ENCODE measurements at places on chromosomes 16 and 17.

DNA sequence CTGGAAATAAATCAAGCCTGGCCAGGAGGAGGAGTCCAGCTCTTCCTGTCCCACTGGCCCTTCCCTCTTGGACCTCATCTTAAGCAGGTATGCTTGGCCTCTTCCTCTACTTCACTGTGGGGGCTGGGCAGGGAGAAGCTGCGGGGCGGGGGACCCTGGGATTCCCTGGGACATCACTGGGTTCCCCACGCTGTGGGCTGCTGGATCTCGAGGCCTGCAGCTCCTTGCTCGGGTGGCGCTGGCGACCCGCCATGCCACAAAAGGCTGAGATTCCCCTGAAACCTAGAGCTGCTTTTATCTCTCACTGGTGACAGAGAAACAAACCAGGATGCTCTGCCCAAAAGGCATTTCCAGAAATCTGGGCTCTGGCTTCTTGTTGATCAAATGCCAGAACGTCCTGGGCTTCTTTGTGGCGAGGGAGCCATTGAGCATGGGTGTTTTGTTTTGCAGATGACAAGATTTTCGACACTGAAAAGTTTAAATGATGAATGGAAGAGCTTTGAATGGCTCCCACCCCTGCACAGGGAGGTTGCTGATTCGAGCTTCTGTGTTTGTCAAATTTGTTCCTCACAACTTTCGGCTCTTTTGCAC, 8.6 kb upstream of the PGS1 start:
- DNase-seq: no peak

DNA sequence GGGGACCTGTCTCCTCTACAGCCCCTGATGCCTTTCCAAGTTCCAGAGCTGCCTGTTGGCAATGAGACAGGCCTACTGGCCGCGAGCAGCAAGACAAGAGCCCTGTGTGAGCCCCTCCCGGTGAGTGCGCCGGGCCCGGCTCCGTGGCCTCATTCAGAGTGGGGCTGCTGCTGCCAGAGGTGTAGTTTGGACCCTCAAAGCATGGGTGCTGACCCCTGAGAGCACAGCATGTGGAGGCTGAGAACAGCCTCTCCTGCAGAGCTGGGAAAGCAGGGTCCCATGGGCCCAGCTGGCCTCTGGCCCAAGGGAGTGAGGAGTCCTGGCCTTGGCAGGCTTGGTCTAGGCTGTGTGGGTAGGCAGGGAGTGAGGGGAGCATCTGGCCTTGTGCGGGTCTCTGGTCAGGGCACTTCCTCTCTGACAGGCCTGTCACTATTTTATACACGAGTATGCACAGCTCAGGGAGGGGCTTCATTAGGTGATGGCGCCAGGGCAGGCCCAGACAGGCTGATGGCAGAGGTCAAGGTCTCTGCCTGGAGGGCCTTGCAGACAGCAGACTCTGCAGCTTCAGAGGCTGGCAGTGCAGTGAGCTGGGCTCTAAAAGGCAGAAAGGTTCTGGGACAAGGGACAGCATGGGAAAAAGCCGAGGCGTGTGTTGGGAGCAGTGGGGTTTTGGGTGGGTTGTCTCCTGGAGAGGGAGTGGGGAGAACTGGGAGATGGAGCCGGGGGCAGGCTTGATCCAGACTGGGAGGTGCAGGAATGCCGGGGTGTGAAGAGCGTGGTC, 43.4 kb downstream of the ADCY7 start:
- no peak for DNase-seq

- DNase-seq: peak; percentile 85
These were observed 6.3 kb upstream of the RAB37 start for GRCh38 chr17:74730491-74731346.

DNA sequence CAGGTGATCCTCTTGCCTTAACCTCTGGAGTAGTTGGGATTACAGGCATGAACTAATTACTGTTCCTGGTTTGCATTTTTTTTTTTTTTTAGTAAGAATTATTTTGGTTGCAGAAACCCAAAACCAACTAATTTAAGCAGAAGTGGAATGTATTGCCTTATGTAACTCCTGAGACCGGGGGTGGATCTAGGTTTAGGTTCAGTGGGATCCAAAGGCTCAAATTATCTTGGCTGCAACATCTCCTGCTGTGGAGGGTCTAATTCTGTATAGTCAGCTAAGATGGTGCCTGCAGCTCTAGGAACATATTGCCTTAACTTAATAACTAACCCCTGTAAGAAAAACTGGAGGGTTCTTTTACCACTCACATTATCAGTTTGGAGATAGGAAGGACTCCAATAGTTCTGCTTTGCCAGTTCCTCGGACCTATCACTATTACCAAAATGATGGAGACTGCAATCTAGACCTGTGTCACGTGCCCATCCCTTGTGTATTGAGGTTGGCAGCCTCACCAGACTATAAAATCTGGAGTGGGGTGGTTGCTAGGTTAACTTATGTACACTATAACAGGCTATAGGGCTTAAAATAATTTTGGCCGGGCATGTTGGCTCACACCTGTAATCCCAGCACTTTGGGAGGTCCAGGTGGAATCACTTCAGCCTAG, 8.5 kb downstream of the SNTB2 start:
- DNase-seq: no peak

DNA sequence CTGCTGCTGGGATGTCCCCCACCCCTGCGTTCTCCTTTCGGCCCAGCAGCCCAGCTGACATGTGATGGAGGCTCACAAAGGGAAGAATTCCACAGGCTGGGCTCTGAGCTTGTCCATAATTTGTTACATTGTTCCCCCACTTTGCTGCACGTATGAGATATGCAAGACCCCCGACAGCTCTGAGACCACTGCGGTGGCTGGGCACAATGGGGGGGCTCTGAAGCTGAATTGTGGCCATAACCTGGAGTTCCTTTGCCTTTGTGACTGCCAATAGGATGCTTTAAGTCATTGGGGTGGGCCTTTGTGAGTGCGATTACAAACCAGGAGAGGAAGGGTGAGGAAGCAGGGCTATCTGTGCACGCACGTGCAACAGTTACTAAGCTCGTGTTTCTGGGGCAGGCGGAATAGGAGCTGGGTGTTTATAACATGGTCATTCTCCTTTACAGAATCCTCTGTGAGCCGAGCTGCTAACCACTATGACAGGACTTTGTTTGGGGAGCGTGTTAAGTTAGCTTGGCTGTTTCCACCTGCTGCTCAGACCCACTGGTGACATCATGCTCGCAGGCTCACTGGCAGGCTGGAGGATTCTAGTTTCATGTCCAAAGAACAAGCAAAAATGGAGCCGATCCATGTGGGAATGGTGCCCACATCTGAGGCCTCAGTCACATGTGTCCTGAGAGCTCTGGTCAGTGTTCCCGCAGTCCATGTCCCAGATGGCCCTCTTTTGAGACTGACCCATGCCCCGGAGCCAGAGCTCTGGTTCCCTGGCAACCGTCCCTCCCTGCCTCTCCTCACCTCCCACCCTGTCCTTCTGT, 208.3 kb upstream of the SALL1 start:
- DNase-seq: no peak

DNA sequence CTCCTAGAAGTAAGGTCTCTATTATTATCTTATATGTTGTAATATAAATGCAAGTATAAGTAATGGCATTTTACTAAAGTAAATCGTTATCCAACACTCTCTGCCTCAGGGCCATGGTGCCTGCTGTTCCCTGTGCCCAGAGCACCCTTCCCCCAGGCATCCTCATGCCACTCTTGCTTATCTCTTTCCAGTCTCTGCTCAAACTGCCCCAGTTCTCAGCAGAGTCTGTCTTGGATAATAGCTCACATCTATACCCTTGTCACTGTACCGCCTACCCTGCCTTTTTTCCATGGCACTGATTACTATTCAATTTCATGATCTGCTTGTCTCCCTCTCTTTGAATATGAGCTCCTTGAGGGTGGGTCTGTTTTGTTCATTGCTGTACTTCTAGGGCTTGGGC, 31.7 kb downstream of the CDH1 start:
- no peak for DNase-seq

DNA sequence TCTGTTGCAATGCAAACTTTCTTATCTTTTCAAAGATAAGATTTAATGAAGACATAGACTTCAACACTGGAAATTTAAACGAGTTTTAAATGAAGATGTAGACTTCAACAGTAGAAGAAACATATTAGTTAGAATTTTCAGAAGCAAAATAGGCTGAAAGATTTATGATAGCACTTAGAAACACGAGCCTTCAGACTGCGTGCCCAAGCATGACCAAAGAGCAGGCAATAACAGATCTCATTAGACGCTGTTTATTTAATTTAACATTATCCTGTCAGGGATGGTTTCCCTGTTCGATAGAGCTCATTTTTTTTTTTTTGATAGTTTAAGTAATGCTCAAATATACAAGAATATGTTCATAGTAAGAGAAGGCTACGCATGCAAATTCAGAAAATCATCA, 604.7 kb upstream of the SOX9 start:
- DNase-seq: no peak

DNA sequence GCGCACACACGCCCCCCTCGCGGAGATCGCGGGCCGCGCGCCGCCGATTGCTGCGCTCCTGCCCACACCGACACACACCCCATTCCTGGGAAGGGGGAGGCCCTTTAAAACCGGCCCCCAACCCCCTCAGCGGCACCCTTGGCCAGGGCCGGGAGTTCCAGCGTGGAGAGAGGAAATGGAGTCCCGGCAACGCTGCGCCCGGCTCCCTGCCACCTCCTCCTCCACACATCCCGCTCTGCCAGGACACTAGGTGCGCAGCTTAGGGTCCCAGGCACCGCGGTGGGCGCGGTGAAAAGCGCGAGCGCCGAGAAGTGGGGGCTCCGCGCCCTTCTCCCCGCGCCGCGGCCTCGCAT, 397 bp downstream of the CDC42EP4 start:
- DNase-seq: no peak

DNA sequence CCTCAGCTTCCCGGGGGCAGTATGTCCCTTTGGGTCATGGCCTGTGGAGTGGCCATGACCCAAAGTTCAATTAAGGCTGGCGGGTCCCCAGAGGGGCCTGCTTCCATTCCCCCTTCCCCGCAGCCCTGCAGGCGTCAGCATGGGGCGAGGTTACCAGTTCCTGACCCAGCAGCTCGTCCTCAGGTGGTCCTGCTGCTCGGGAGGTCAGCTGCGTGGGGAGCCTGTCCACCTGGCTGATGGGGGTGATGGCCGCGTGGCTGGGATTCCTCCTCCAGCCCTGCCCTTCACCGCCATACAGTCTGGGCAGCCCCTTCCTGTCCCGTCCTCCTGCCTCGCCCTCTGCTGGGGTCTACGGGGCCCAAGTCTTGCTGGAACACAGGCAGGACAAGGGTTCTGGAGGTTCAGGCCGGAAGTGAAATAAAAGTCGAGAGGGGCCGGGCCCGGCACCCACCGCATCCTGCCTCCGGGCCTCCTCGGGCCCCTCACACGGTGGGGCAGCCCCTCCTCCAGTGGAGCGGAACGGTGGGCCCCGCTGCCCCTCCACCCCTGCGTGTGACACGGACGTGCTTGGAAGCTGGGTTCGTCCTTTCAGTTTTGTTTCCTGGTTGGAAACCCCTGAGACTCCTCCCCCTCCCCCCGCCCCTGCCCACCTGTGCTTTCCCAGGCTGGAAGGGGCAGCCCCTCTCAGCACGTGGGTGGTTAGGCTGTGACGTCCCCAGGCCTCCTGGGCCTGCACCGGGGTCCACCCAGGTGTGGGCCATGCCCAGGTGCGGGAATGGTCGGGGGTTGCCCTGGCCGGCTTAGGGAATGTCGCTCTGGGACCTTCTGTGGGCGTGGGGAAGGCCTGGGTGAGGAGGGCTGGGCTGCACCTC, 6.8 kb downstream of the UBALD2 start:
- peak; percentile 92 for DNase-seq

DNA sequence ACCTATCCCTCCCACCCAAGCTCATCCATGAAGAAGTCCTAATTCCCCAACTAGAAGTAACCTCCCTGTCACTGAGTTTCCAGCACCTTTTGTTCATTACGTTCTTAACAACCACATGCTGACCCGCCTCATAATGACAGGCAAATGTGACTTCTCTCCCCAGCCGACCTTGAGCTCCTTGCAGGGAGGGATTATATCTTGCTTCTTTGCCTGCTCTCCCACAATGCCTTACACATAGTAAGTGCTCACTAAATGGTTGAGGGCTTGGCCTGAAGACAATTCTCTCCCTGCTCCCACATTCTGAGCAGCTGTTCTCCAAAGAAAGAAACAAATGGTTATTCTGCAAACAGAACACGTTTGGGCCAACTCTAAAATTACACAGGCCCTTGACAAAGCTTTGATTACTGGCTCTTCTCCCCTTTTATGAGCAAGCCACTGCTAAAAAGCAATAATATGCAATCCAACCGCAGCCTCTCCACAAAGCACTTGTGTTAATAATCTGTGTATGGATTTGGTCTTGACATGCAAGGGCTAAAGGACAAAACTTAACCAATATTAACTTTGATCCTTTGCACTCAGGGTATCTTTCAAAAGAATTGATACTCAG, 23.2 kb downstream of the SLC39A11 start:
- DNase-seq: no peak

DNA sequence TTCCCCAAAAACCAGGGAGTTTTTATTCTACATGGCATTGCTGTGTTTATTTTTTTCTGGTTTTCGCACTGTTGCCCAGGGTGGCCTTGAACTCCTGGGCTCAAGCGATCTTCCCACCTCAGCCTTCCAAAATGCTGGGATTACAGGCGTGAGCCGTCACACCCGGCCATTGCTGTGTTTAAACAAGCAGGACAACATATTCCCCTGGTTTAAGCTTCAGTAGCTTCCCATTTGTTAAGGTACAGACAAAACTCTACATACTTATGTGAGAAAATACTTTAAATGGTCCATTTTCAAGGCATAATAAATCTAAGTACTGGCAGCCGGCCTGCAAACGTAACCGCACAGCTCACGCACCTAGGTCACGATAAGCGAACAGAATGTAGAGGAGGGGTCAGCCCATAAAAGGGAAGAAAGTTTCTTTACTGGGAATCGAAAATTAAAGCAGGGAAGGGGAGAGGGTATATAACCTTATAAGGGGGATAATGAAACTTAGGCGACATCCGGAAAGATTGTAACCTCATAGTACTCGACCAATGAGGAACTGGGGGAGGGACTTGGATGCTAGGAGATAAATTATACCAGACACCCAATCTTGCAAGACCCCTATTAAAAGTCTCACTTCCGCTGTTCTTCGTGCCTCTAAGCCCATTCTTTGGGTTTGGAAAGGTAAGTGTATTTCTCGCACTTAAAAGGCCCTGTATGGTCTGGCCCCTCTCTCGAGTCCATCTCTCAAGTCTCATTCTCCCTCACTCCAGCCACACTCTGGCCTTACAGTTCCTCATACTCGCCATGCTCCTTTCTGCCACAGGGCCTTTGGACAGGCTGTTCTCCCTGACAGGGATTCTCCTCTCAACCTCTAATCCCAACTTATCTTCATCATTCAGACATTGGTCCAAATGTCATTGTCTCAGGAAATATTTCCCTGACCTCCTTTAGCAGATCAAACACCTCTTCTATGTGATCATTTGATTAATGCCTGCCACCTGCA, 59.2 kb downstream of the TEX14 start:
- DNase-seq: peak; percentile 66

DNA sequence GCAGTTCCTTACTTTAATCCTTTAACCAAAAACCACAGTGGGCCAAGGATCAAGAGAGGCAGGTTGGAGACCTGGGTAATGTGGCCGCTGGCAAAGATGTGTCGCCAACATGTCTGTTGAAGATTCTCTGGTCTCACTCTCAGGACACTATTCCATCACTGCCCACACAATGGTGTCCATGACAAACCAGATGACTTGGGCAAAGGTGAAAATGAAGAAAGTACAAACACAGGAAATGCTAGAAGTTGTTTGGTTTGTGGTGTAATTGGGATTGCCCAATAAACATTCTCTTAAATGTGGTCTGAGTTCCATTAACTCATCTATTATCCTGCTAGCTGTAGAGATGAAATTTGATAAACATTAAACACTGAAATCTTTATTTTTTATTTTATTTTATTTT, 43.3 kb downstream of the SALL1 start:
- DNase-seq: no peak

- no peak for DNase-seq
These were observed 3.3 kb upstream of the PMP22 start for GRCh38 chr17:15268461-15268860.

Data from activated CD4-positive, alpha-beta T cell treated with anti-CD3 and anti-CD28 coated beads, Interleukin-2, amount 10 ng/mL, durations not matched to agents 24 days and 14 days (primary cell).